ENCODE measurements at places on chromosomes 4 and X.

DNA sequence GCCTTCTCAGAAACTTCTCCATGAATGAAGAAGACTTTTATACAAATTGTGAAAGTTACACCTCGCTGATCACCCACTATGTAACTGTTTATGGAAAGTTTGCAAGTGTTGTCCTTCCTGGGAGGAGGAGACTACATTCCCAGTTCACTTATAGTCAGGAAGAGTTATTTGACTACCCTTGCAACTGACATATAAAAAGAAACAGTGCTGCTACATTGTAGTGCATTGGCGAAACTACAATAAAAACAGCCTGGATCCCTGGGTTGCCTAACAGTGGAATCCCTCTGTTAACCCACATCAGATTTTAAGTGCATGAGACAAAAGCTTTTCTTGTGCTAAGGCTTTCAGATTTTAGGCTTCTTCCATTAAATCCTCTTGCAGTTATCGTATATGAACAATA, 30.4 kb downstream of the MAGEB10 start:
- no peak for DNase-seq

DNA sequence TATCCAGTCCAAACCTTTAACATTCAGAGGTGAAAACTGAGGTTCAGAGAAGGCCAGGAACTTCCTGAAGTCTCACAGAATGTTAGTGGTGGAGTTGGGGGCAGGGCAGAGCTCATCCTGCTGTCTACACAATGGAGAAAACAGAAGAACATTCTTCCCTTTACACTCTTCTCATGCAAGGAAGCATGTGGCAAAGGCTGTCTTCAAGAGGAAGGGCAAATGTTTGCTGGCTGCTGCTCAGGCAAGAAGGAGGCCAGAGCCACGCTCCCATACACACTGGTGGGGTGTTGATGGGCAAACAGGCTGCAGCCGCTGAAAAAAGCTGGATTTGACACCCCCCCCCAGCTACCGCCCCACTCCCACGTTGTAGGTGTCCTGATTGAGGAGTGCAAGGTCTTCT, 32.5 kb downstream of the HMGB3 start:
- no peak for DNase-seq

GRCh38 chr4:9808077-9808476, 26.6 kb downstream of the DRD5 start:
- DNase-seq, result no peak

- no peak for DNase-seq
These were observed 60.2 kb downstream of the GASK1B start for GRCh38 chr4:158112611-158113010.

DNA sequence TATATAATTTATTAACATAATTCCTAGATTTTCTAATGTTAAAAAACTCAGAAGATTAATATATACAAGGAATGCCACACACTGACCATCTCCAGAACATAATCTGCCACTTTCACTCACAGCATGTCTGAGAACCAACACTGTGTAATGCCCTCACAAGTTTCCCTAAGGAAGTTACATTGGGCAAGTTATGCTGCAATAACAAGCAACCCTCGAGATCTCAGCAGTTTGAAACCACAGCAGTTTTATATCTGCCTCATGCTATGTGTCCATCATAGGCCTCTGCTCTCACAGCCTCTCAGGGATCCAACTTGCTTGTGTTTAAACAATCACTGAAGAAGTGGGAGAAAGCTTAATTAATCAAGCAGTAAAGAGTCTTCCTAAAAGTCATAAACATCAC, 250.0 kb upstream of the SLC7A11 start:
- no peak for DNase-seq

- no peak for DNase-seq
These were observed 173.7 kb downstream of the PABPC4L start for GRCh38 chr4:134027931-134028330.

DNA sequence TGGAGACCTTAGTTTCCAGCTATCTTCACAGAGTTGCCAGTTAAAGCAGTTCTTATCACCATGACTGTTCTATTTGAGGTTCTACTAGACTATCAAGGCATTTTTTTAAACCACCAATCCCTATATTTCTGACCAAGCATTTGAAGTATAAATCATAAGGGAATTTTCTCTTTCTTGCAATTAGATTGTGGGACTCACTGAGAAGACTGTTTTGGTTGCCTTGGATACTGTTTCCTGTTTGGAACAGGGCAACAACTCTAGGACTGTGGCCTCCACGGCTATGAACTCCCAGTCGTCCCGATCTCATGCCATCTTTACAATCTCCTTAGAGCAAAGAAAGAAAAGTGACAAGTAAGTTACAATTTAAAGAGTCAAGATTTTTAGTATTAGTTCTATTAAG, 11.8 kb downstream of the KIF4A start:
- no peak for DNase-seq

DNA sequence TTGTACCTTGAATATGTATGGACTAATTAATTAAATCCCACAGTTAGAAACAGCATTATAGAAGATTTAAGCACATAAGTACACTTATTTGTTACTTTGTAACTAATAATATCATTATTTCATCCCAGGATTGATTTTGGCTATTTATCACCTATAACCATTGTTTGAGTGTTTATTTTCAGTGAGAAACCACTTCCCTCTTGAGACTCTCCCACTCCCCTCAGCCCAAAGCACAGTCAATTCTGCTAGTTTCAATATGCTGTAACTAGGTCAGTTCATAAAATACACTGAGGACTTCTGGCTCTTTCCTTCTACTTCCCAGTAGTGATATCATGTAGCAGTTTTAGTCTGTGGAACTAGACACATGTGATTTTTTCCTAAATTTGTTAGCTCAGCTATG, 16.3 kb downstream of the OFD1 start:
- DNase-seq, result no peak

- DNase-seq, result no peak
These were observed 24.4 kb downstream of the MFAP3L start for GRCh38 chr4:170001745-170002267.

- DNase-seq, result no peak
These were observed 52.7 kb upstream of the RAI2 start for GRCh38 chrX:17913801-17914200.

GRCh38 chrX:10904220-10904619, 206.9 kb upstream of the HCCS start:
- DNase-seq, result no peak

DNA sequence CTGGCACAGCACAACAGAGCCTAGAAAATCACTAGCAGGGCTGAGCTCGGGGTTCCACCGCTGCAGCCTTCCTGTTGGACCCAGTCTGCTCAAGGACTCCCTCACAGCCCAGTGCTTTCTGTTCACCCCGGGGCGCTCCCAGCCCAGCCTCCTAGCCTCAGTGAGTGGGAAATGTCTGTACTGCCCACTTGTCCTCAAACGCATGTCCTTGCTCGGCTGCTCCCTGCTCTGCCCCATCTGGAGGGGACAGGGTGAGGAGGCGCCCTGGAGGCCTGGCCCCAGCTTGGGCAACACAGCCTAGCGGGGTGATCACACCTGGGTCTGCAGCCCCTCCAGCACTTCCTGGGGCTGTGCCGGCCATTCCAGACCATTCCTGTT, 11.9 kb upstream of the CCNQ start:
- no peak for DNase-seq

GRCh38 chrX:120749141-120749846, 119.4 kb upstream of the C1GALT1C1 start:
- no peak for DNase-seq

- DNase-seq, result no peak
These were observed 125.8 kb downstream of the HMX1 start for GRCh38 chr4:8745826-8746225.

- no peak for DNase-seq
These were observed 20.9 kb upstream of the SOD3 start for GRCh38 chr4:24774452-24774851.

DNA sequence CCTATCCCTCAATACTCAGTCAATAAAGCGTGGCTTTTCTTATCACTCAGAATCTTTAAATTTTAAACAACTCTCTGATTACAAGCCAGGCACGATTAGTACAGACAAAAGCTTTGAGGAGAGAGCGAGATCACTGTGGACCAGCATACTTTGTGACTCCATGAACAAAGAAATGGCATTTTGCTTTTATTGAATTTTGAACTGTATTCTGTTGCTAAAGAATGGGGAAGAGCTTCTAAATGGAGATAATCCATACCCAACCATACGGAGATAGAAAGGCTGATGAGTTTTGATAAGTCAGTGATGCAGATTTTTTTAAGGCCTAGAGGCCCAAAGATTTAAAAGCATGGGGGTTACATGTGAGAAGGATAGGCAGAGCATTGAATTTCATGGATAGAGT, 259.1 kb downstream of the DACH2 start:
- DNase-seq, result no peak

- DNase-seq, result no peak
These were observed 333.5 kb downstream of the TENM3 start for GRCh38 chr4:182576601-182577289.

GRCh38 chr4:17020451-17020850, 122.0 kb upstream of the LDB2 start:
- DNase-seq, result no peak

- DNase-seq, result no peak
These were observed 141.1 kb upstream of the NDST3 start for GRCh38 chr4:117893207-117893606.

DNA sequence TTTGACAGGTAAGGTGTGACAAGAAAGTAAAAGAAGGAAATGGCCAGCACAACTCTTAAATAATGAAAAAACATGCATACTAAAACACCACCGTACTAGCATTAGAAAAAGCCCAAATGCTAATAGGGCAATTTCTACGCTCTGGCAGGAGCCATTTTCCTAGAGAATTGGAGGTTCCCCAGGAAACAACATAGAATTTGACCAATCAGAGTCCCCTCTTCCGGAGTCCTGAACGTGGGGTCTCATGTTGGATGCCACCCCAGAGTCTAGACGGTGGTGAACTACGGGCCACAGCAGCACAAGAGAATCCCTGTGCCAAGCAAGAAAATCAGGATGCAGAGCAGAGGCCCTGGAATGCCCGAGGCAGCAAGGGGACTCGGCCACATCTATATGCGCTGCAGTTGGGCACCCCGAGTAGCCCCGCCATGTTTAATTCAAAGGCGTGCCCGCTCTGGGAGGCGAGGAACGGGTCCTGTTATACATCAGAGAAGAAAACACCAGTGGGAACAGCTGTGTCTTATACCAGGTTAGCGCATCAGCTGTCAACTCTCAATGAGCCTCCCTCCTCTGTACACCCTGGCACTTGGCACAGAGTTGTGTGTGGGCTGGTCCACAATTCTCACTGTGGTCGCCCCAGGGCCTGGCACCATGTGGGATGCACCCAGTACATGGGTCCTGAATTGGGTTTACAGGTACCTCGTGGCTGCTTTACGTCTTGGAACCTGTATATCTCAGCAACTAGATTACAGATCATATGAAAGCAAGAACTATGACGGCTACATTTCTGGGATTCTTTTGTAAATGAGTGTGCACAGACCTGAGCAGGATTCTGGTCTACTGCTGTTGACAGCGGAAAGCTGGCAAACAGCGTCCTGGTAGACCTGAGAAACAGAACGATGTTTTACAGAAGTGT, 52.1 kb downstream of the SEL1L3 start:
- no peak for DNase-seq

- no peak for DNase-seq
These were observed 13.7 kb upstream of the TMPRSS11E start for GRCh38 chr4:68433582-68433981.

- no peak for DNase-seq
These were observed 703 bp upstream of the FTSJ1 start for GRCh38 chrX:48475296-48475695.

- no peak for DNase-seq
These were observed 230.1 kb upstream of the FAT1 start for GRCh38 chr4:186953599-186954260.

DNA sequence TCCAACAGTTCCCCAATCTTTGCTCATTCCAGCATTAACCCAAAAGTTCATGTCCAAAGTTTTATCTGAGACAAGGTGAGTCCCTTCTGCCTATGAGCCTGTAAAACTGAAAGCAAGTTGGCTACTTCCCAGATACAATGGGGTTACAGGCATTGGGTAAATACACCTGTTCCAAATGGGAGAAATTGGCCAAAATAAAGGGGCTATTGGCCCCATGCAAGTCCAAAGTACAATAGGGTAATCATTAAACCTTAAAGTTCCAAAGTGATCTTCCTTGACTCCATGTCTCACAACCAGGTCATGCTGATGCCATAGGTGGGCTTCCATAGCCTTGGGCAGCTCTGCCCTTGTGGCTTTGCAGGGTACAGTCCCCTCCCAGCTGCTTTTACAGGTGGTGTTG, 511.7 kb upstream of the KLHL4 start:
- no peak for DNase-seq

DNA sequence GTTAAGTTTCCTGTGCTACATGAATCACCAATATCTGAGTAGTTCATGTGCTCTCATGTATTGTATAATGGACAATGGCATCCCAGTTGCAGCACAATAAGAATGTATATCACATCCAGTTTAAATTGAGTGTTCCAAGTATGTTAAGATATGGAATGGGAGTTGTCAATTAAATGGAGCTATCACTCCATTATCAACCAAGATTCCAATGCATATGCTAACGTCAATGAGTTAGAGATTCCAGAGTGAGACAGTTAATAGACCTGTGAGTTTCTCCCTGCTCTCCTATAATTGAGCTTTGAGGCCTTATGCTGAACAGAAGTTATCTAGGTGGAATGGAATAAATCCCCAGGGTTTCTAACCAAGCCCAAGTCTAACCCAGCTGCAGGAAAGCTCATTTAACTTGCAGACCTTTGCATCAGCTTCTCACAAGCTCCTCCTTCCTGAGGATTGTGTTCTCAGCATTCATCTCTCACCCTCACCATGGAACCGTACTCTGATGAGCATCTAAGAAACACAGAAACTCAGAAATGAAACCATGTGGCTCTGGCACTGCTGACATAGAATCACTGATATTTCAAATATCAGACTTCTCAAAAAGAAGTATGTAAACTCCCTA, 84.8 kb downstream of the TIGD2 start:
- no peak for DNase-seq

GRCh38 chr4:173573286-173573685, 43.3 kb upstream of the HAND2 start:
- no peak for DNase-seq

DNA sequence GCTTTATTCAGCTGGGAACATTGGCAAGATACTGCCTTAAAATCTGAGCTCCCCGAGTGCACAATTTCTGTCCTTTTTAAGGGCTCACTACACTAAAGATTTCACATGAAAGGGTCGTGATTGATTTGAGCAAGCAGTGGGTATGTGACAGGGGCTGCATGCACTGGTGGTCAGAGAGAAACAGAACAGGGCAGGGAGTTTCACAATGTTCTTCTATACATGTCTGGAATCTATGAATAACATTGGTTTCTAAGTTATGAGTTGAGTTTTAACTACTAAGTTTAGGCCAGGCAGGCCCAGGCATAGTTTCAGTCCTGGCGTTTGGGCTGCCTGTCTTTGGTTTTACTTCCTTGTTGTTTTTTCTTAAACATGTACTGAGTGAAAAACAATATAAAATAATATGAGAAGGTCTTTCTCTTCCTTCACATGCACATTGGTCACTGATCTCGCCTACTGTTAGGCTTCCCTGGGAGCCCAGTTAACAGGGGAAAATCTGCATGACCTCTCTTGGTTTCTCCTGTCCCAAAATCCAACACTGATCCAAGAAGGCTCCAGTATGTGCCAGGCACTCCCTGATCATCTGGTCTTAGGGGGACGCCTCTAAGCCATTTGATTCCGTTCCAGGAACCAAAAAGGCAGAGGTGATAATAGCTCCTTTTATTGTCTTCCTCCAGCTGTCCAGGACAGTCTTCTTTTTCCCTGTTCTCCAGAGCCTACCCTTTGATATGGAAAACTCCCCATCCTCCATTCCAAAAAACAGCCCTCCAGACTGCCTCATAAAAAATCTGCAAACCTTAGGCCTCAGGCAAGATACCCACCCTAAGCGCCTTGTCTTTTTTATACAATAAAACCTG, at the start of gene UGT2B17:
TSS of gene UGT2B17 (minus strand) at position 51 of the 854 bp plus-strand sequence. CDS start 7,838 bp downstream, outside the sequence.
- DNase-seq, result no peak

All from stimulated activated CD8-positive, alpha-beta memory T cell treated with anti-CD3 and anti-CD28 coated beads, Interleukin-15, amount 100 ng/mL, for 24 hours (primary cell).